Esophagus squamous epithelium (tissue), 5 donors: ENCODE measurements at places on chromosomes 3 and 15.

- no peak for DNase-seq
Measured at GRCh38 chr15:101056366-101057334, 137.5 kb downstream of the LRRK1 start.

GRCh38 chr15:33871980-33872379 is 96.3 kb upstream of the CHRM5 start:
- no peak for DNase-seq

DNA sequence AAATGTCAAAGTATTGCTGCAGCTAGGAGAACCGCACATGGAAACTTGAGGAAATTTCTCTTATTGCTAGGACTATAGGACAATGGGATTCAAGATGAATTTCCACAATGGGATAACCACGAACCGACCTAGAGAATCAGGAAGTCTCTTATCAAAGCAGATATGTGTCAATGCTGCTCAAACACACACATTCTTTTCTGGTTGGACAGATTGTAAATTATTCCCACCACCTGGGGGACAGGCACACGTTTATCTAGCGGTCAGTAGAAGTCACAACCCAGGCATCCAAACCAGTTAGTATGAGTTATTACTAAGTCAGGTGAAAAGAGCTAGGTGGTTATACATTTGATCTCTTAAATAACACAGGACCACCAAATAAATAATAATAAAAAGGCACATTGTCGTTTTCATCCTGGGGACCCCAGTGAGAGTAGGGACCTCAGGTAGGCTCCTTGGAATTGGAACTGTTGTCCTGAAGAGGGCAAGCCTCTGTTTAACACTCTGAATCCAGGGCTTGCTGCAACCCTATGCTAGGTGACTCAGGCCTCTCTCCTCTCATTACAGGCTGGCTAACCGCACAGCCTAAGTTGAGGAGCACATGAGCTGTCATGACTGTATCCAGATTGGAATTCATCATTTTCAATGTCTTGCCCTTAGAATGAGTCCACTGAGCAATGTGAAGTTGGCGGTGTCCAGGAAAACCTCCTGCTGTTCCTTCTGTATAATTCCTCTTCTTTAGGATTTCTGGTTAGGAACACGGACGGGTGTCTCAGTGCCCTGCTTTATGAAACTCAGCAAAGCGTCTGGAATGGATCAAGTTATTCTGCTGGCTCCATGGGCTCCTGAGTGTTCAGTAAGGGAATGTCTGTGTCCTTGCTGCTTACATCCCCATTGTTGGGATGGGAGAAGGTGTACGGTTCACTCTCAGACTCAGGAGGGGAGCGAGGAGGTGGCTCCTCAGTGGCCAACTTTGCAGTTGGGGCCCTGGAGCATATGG is 59.0 kb downstream of the CLEC3B start:
- DNase-seq, result no peak

DNA sequence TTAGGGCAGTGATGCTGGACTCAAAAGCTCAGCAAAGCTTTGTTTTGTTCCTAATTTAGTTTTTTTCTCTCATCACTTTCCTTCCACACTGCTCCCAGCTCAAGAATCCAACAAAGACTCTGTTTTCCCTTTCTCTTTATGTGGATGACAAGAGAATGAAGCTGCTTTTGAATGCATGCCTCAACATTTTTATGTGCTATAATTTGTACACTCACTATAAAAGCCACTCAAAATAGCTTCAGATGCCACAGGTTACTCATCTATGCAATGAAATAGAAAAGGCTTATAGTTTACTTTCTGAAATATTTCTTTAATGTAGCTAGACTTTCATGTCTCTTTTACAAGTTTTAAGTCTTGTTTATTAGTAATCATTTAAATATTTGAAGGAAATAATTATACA is 714.9 kb downstream of the OTOL1 start:
- no peak for DNase-seq

GRCh38 chr15:34514251-34514670 is 69.2 kb downstream of the GOLGA8B start:
- DNase-seq, result no peak

GRCh38 chr3:135516143-135516542 is 449.4 kb upstream of the PPP2R3A start:
- no peak for DNase-seq
